Aorta (tissue), 5 donors: ENCODE measurements at places on chromosomes 1 and 21. TPM values are rescaled to one million over a fixed set of nuclear protein-coding genes. Genes with fewer than 3 reads are reported as not detected.
A peak's percentile ranks its signal among the peaks of the same experiment; 100 is the strongest.

The PIGR gene
- total RNA-seq = 0.84 TPM

The CD5L gene
- not detected for total RNA-seq

The RGS2 gene
- 99.1 TPM for total RNA-seq

The TIMM17A gene
- total RNA-seq = 48.8 TPM

The KLHL20 gene
- total RNA-seq = 35.2 TPM

- no peaks in the 10 kb centered on the region for H3K4me1 ChIP-seq
- no peak for DNase-seq
- peak overlapping the region; percentile 71 for H3K27ac ChIP-seq
- H3K36me3 ChIP-seq = peaks cover 2% of the 10 kb centered on the region
Observed at GRCh38 chr1:174998569-174999215, 1.1 kb upstream of the CACYBP start.

GRCh38 chr1:44696789-44697345 is 22.4 kb downstream of the ARMH1 start:
- no peaks in the 10 kb centered on the region for H3K27me3 ChIP-seq
- no peak overlapping the region for H3K27ac ChIP-seq
- H3K4me3 ChIP-seq = no peak overlapping the region
- H3K4me1 ChIP-seq = no peaks in the 10 kb centered on the region
- DNase-seq = no peak

DNA sequence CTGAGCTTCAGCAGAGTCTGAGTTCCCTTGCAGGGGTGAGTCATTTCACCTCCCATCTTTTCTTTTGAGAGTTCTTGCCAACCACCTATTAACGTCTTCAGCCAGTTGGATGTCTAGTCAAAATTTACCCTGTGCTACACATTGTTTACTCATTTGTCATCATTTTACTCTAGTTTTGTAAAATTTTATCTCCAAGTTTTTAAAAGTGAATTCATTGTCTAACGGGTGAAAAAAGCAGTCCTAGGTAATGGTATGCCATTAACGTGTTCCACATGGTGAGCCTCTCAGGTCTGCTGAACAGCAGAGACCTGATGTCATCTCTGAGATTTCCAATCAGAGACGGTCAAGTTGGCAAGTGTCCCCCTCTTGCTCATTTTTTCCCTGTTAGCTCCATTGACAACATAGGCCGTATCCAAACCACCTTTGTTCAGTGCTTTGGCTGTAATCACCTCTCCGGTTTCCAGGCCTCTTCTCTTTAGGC is 85.4 kb downstream of the TBX15 start:
- H3K4me1 ChIP-seq = no peaks in the 10 kb centered on the region
- no peak overlapping the region for H3K27ac ChIP-seq
- no peaks in the 10 kb centered on the region for H3K27me3 ChIP-seq
- no peak overlapping the region for H3K4me3 ChIP-seq
- no peaks in the 10 kb centered on the region for H3K36me3 ChIP-seq

DNA sequence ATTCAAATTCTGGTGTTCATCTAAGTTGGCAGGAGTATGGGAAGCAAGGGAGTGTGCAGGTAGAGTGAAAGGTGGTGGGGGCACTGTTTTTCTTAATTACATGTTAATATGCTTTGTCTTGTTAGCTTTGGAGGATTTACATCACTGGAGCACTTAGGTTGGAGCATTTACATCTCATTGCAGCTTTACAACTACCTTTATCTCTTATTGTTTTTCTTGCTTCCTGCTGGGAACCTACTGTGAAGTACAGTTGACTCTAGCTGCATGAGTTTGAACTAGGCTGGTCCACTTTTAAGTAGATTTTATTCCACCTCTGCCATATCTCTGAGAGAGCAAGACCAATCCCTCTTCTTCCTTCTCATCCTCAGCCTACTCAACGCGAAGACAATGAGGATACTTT is 554.8 kb upstream of the B3GALT2 start:
- no peak overlapping the region for H3K27ac ChIP-seq
- H3K27me3 ChIP-seq = no peaks in the 10 kb centered on the region
- no peak overlapping the region for H3K4me3 ChIP-seq

GRCh38 chr1:3714284-3714741 is 37.9 kb upstream of the CCDC27 start:
- H3K4me1 ChIP-seq = no peaks in the 10 kb centered on the region
- DNase-seq = no peak
- H3K36me3 ChIP-seq = no peaks in the 10 kb centered on the region
- no peak overlapping the region for H3K27ac ChIP-seq
- no peaks in the 10 kb centered on the region for H3K27me3 ChIP-seq

DNA sequence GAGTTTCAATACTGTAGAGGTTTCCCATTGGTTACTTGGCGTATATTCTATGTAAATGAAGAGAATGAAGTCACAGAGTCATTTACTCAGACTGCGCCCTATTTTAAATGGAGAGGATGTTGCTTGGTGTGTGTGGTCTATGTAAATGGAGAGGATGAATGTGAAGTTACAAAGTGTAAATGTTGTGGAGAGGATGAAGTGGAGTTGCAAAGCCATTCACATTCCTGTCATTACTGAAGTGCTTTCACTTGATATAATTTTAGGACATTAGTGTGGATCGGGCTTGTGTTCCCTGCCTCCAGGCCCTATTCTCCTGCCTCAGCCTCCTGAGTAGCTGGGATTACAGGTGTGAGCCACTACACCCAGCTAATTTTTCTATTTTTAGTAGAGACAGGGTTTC is 99.4 kb upstream of the CACYBP start:
- H3K36me3 ChIP-seq = no peaks in the 10 kb centered on the region
- H3K4me3 ChIP-seq = no peak overlapping the region
- H3K4me1 ChIP-seq = no peaks in the 10 kb centered on the region
- no peak overlapping the region for H3K27ac ChIP-seq

- H3K4me3 ChIP-seq = no peak overlapping the region
- H3K36me3 ChIP-seq = no peaks in the 10 kb centered on the region
- H3K27ac ChIP-seq = no peak overlapping the region
- no peak for DNase-seq
Observed at GRCh38 chr1:13554798-13555197, 28.8 kb upstream of the PDPN start.

- H3K36me3 ChIP-seq = no peaks in the 10 kb centered on the region
- H3K4me1 ChIP-seq = no peaks in the 10 kb centered on the region
- H3K4me3 ChIP-seq = no peak overlapping the region
- no peak for DNase-seq
- H3K27ac ChIP-seq = no peak overlapping the region
Observed at GRCh38 chr1:53359225-53359933, 31.5 kb upstream of the LRP8 start.

DNA sequence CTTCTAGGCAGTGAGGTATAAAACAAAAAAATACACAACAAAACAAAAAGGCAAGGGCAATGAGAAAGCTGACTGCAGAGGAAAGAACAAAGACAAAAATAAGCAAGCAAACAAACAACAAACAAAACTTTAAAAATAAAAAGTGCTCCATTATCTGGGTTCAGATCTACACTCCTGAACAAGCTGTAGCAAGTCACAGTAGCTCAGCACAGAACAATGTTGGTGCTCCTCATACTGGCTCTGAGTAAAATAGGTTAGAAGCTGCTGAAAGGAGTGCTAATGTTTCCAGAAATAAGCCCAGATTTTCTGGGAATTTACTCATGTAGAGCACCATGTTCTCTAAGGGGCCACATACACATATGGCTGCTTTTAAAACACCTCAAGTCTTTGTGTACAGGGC is 16.6 kb upstream of the DUSP10 start:
- no peaks in the 10 kb centered on the region for H3K36me3 ChIP-seq
- no peaks in the 10 kb centered on the region for H3K27me3 ChIP-seq
- H3K27ac ChIP-seq = no peak overlapping the region
- H3K4me3 ChIP-seq = no peak overlapping the region

GRCh38 chr1:110477445-110477957 is 26.6 kb downstream of the PROK1 start:
- H3K36me3 ChIP-seq = no peaks in the 10 kb centered on the region
- no peak overlapping the region for H3K4me3 ChIP-seq
- H3K27ac ChIP-seq = no peak overlapping the region
- H3K27me3 ChIP-seq = no peaks in the 10 kb centered on the region
- DNase-seq = no peak
- no peaks in the 10 kb centered on the region for H3K4me1 ChIP-seq

- H3K4me1 ChIP-seq = no peaks in the 10 kb centered on the region
- no peaks in the 10 kb centered on the region for H3K36me3 ChIP-seq
- no peak overlapping the region for H3K27ac ChIP-seq
- H3K27me3 ChIP-seq = no peaks in the 10 kb centered on the region
Observed at GRCh38 chr21:42636520-42637266, 16.7 kb upstream of the PDE9A start.

GRCh38 chr1:15847100-15847892 is at the start of gene SPEN:
Gene SPEN (plus strand): TSS chr1:15847707. CDS start chr1:15848068, 361 bp downstream.
- H3K36me3 ChIP-seq = no peaks in the 10 kb centered on the region
- H3K4me1 ChIP-seq = no peaks in the 10 kb centered on the region
- no peaks in the 10 kb centered on the region for H3K27me3 ChIP-seq
- DNase-seq = peak; percentile 99
- peak within 1 kb of the TSS; percentile 72 for H3K4me3 ChIP-seq
